ENCODE measurements at places on chromosomes 7 and 10. TPM values are rescaled to one million over a fixed set of nuclear protein-coding genes. Genes with fewer than 3 reads are reported as not detected.

Gene SPAG6
- total RNA-seq: 0.46 TPM

Gene TBX20
- total RNA-seq: not detected

Gene RHBDD2
- 40.9 TPM for total RNA-seq

Gene PRPS1L1
- total RNA-seq: not detected

DNA sequence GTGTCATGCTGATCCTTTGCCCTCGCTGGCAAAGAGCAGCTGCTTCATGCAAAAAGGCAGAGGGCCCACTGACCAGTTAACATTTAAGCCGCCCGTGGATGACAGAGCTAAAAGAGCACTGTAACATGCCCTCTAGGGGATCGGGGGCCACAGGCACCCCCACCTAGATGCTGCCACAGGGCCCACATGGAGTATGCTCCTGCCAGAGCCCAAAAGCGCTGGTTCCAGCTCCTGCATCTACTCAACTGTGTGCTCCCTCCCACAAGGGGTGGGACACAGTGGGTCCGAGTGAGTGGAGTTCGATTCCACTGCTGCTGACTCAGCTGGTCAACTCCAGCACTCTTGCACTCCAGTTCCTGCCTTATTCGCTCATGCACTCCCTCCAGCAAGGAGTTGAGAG, 199.8 kb upstream of the CNTNAP2 start:
- DNase-seq: no peak

GRCh38 chr7:157033483-157034473, 23.3 kb upstream of the MNX1 start:
- DNase-seq: no peak

DNA sequence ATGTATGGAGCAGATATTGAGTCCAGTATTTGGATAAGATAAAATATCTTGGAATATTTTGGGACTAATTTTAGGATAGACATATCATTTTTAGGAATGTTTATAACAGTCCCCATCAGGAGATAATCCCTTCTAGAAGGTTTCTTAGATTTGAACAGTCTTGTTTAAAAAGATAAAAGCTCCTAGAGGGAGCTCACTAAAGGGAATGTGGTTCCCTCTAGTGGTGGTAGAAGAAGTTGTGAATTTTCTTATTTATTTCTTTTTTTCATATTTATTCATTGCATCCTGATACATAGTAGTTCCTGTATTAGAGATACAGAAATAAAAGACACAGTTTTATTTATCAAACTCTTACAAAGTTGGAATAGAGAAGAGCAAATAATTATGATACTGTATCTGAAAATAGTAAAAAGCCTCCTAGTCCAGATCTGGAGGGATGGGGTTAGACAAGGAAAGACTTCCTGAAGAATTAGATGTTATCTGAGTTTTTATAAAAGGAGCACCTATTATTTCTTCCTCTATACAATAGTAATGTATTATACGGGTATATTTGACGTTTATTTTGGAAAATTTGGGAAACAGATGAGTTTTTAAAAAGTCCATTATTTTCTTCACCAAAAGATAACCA, 24.5 kb upstream of the KLF14 start:
- DNase-seq: peak; percentile 37

GRCh38 chr10:29041616-29042015, 247.3 kb upstream of the LYZL1 start:
- DNase-seq: no peak

DNA sequence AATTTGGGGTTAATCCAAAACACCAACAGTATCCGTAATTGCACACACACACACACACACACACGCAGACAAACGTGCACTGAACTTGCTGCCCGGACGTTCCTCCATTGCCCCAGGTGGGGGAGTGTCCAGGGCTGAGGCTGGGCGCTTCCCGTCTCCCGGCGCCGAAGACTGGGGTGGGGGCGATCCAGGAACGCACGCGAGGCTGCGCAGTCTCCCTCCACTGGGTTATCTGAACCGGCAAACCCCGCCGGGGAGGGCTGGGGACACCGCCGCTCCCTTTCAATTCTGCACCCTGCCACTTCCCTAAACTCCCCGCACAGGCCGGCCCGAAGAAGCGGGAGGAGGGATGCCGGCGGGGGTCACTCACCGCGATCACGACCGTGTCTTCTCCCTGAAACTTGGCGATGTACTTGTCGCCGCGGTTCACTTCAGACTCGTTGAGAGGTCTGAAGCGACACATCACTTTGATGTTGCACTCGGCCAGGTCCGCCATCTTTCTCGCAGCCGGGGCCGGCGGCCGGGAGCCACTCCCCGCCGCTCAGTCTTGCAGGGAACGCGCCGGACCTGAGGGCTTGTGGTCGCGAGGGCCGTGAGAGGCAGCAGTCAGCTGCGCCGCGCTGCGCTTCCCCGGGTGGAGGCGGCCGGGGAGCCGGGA, 618 bp downstream of the KIF5B start:
- no peak for DNase-seq

DNA sequence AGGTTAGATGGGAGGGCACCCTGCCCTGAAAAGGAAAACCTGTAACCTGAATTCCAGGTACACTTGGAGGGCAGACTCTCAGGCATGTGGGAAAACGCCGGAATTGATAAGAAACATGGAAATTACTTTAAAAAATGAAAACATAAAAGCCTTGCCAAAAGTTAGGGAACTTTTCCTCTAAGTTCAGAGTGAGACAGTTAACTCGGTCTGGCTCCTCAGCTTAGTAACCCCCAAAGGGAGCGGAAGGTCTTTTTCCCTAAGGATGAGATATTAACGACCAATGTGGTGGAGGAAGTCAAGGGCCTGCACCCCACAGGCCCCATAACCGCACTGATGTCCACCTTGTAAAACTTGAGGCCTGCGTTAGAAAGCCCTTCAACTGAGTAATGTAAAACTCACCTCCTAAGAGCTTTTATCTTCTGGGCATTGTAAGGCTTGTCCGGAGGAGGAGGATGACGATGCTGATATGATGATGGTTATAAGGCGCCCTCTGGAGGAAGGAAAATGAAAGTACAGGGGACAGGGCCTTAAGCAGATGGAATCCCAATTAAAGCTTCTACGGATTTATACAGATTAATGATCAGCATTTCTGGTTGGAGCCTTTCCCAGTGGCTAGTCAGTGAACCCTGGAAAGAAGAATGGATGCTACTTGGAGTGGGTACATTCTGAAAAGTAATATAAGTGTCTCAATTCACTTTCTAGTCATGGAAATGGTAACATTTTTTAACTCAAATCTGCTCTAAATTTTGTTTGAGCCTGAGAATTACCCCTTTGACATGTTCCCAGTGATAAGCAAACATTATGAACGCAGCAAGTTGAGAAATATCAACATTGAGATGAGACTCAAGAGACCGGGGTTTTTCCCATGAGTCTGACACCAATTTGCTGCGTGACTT, 694 bp downstream of the COL1A2 start:
- DNase-seq: no peak

GRCh38 chr10:49488056-49488717, 50.7 kb downstream of the ERCC6 start:
- no peak for DNase-seq

DNA sequence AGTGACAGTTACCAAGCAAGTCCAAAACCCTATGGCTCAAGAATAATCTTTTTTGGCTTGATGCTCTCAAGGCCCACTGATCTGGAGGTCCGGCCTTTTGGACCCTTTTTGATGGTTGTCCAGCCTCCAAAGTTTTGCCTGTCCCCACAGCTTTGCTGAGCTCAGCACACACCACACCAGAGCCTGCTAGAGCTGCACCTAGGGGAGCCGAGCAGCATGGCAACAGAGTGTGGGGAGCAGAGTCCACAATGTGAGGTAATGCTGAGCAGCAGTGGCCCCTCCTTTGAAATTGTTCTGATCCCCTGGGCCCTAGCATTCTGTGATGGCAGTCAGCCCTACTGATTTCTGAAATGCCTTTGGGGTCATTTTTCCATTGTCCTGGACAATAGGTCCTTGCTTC, 9.3 kb downstream of the GIMAP7 start:
- no peak for DNase-seq

DNA sequence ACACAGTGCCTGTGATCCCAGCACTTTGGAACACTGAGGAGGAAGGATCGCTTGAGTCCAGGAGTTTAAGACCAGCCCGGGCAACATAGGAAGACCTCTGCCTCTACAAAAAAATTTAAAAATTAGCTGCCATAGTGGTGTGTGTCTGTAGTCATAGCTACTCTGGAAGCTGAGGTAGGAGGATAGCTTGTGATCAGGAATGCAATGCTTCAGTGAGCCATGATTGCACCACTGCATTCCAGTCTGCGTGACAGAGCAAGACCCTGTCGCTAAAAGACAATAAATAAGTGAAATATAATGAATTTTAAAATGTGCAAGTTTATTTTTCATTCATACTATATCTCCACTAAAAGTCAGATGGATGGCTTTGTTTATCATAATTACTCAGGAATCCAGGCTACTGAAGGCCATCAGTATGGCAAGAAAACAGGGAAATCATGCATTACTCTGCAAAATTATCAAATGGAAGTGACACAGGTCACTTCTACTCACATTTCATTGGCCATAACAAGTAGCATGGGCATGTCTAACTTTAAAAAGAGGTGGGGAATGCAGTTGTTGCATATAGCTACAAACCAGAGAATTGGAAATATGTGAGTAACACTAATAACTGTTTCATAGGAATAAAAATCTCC, 32.9 kb upstream of the FAM3C start:
- DNase-seq: no peak

DNA sequence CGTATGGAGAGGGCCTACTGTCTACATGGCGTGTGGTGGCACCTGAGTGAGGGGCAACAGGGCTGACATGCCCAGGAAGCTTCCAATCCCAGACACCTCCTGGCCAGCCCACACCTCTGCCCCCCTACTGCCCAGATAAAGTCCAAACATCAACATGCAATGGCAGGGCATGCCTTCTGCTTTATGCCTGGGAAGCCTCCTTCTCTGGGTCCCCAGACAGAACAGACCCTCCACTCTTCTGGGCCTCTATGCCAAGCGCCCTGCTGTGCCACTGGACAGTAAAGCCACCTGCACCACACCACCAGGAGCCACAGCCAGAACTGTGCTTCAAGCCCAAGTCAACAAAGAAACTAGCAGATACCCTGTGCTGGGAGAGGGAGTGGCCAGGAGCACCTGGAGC, 12.5 kb downstream of the TMEM72 start:
- DNase-seq: no peak

- no peak for DNase-seq
Observed at GRCh38 chr10:46542567-46543465, 13.6 kb downstream of the GPRIN2 start.

- DNase-seq: no peak
Observed at GRCh38 chr7:38310591-38311101, 37.2 kb upstream of the TARP start.

DNA sequence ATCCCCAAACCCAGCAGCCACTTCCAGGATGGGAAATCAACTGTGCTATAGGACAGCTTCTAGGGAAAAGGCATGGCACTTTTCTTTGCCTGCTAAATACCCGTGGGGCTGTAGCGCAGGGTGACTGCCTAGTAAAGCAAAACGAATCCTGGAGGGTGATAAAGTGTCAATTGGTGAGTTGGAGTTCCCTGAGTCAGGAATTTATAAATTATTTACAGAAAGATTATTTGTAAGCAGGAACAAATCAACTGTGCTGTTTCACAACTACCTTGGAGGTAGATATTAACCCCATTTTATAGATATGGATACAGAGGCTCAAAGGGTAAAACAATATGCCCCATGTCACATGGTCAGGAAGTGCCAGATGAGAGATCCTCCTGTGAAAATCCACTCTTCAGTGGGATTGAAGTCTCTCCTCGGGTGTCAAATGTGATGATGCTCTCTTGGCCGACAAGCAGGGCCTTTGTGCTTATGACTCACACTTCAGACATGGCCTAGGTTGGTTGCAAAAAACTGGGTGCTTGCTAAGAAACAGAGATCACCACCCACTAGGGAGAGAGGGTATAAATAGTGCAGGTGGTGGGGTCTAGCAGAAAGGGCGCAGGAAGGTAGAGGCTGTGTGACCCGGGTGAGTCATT, 383.2 kb upstream of the ZMIZ1 start:
- no peak for DNase-seq

- DNase-seq: no peak
Observed at GRCh38 chr7:152894295-152895170, 135.0 kb downstream of the ACTR3B start.

Data from naive thymus-derived CD4-positive, alpha-beta T cell (primary cell).